NCI-H1048 (cell line): ENCODE measurements at places on chromosomes 5 and 9.

DNA sequence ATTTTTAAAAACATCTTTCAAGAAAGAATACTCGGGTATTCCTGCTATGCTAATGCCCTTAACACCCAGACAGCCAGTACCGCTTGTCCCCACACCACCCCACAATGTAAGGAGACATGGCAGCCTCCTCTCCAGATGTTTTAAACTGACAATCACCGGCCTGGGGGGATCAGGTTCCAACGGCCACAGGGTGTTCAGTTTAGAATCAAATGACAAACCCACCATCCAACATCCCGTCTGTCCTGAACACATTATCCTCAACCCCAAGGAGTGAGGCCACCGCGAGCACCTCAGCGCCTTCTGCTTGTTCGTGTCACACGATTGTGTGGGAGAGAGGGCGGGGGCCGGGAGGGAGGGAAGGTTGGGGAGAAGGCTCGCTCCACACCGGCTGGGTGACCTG, 152.8 kb downstream of the PAX5 start:
- no peak for DNase-seq

DNA sequence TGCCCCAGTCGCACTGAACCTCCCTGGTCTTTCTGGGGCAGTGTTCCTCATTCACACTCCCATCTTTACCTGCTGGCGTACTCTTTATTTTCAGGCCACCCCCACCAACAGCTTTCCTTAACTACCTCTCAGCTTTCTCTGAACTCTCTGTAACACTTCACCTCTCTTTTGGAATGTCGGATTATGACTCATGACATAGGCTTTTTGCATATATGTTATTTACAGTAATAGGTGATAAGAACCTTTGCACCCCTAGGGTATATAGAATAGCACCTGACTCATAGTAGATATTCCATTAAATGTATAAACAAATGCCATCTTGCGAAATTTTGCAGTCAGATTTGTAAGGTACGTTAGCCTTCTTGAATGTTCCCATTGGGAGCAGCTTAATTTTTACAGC, 52.9 kb upstream of the MIER3 start:
- DNase-seq: no peak

GRCh38 chr9:22401671-22402070, 45.0 kb upstream of the DMRTA1 start:
- DNase-seq: no peak

DNA sequence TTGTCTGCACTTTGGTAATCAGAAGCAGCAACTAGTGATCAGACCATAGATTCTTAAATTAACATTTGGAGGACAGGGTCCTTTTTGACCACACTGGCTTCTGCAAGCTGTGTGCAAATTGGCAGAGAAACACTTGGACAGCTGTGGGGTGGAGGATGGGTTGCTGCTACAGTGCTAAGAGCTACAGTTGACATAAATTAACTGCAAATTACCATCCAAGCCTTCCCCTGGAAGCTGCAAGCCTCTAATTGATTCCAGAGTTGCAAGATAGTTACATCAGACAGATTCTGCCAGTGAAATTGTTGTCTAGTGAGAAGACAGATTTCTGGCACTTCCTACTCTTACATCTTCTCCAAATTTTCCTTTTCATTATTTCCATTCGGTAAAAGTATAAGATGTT, 517.7 kb downstream of the DIRAS2 start:
- no peak for DNase-seq

GRCh38 chr5:111127453-111128195, 35.5 kb downstream of the WDR36 start:
- no peak for DNase-seq

DNA sequence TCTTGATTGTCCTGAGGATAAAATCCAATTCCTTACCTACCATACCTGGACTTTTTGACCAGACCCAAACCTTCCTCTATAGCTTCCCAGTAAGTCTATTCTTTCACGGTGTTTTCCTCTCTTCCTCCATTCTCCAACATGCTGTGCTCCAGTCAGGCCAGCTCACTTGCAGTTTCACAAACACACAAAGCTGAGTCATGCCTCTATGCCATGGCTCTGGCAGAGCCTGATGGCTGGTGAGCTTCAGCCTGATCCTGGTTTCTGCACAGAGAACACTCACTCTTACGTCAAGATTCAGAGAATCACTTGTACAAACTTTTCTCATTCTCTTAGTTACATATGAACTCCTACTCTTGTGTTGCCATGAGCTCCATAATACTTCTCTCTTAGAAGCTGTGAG, 27.7 kb upstream of the PAX5 start:
- DNase-seq: no peak

GRCh38 chr9:68974431-68974830, 39.5 kb downstream of the PRKACG start:
- DNase-seq: no peak

GRCh38 chr5:172686539-172687390, 45.7 kb downstream of the NEURL1B start:
- DNase-seq: no peak

DNA sequence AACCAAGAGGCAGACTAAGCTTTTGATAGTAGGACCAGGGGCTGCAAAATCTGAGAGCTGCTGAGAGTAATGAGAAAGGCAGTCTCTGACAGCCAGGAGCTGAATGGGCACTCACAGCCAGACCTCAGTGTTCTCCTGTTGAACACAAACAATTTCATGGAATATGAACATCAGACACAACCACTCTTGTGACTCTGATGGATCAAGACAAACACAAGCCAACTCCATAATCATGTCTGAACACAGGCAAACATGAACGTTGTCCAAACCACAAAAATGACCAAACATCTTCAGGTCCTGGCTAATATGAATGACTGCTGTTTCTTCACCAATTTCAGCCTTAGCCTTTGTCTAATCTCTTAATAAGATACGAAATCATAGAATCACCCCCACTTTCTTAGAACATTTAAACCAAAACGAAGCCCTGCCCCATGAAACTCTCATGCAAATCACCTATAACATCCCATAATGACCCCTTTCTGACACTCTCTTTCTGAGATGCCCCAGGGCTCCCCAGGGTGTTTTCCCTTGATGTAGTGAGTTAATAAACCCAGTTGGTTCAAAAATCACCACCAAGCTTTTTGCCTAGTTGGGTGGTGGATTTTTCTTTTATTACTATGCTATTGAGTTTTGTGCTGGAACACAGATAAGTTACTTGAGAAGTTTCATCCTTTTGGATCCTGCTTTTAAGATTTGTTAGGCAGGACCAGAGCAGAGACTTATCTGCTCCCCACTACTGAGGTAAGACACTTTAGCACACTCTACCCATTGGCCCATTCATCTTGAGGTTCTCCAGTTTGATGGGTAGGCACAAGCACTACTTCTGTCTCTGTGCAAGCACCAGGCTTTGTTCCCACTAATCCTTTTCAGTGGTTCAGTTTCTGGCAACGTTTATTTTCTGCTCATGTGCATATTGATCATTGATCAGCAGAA, 5.9 kb upstream of the ERAP2 start:
- no peak for DNase-seq

DNA sequence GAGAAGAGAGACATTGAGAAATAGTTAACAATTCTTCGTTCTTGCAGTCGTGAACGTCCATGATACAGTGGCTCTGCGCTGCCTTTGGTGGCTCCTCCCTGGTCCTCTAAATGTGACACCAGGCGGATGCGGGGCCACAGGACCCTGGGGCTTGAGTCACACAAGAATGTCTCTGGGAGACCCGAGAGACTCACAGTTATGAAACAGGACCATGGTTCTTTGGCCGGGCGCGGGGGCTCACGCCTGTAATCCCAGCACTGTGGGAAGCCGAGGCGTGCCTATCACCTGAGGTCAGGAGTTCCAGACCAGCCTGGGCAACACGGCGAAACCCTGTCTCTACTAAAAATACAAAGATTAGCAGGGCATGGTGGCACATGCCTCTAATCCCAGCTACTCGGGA, 767 bp upstream of the ZDHHC11 start:
- DNase-seq: no peak

DNA sequence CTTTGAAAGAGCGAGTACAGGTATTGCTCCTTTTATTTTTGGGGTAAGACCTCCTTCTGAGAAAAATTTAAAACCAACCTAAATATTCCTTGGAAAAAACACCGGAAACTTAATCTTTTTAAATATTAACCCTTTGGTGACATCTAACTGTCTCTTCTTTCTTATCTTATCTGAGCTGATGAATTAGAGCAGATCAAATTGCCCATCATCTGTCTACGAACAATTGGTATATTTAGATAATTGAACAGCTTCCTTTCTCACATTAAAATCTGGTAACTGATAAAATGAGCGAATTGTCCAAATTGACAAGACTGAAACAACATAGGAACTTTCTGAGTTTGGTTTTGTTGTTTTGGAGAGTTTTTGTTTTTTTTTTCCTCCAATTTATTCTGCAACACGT, 2.0 kb downstream of the ISL1 start:
- no peak for DNase-seq

GRCh38 chr5:63310644-63311043, 651.6 kb downstream of the HTR1A start:
- DNase-seq: no peak

DNA sequence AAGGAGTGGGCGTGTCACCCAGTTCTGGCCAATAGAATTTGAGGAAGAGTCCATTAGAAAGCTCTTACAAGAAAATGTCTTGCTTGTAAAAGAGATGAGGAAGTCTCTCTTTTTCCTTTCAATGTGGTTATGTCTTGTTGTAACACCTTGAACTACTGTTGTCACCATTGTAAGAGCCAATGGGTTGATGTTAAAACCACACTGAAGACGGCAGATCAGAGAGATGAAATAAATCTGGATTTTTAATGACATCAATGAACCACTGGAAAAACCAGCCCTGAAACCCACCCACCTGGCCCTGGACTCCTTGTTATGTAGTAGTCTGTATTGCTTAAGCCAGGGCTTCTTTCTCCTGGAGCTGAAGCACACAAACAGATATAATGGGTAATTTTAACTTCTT, 83.8 kb upstream of the ERCC6L2 start:
- DNase-seq: no peak

- no peak for DNase-seq
These were observed 237.3 kb downstream of the TMEM167A start for GRCh38 chr5:82839881-82840280.

DNA sequence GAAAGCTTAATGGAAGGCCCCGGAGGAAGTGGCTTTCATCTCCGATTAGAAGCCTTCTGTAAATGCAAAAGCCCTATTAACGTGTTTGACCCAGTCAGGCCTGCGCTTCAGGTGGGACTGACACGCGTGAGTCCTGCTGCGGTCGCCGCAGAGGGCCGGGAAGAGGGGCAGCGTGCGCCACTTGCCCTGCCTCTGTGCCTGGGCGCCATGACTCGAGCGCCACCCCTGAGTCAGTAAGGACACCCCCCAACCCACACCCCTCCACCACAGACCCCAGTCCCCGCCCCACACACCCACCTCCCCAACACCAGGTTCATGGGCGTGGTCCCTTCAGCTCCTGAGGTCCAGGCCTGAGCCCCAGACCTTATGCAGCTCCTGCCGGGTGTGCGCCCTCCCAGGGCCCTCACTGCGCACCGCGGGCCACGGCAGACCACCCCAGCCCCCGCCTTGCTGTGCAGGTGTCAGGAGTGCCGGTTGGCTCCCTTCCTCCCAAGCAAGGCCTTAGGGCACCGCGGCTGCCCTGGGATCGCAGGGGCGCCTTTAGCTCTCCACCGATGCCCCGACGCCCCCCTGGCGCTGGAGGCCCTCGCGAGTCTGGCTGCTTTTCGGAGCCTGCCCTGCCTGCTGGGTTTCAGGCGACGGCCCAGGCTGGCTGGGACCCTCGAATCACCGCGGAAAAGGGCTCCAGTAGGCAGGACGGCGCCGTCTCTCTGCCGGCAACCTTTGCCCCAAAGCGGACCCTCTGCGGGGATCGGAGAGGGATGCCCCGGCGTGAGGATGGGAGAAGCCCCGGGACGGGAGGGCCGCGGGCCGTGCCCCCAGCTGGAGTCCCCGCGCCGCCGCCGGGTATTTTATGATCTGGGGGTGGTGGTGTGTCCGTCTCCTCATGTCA, 625 bp upstream of the OLFM1 start:
- DNase-seq: no peak

DNA sequence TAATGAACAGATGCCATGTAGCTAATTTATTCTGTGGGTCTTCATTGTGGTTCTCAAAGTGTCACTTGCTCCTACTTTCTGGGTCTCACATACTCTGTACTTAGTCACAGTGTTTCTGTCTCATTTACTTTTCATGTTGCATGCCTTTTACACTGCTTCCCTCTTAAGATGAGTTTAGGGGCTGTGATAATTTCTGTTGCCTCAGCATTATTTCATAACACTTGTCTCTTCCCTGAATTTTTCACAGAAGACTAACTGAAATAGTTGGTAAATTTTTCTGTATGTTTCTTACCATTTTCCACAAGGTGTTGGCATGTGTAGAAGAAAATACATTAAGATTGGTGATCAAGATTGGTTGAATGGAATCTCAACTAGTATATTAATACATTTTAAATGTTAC, 59.6 kb downstream of the DENND4C start:
- DNase-seq: no peak

DNA sequence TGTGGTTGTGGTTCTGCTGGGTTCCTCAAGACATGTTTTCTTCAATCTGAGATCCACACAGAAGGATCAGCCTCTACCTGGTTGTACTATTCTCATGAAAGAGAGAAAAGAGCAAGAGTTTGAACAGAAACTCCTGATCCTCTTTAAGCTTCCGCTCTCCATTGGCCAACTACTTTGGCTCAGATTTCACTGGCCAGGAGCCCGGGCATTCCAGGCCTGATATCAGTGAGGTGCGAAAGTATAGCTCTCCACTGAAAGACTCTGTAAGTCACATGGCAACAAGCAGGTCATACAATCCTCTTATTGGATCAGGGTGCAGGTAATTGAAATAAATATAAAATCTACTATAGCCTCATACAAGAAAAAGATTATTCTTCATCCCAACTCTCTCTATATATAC, 920.5 kb downstream of the TLE4 start:
- DNase-seq: no peak

- no peak for DNase-seq
These were observed 533.3 kb downstream of the ACTL7B start for GRCh38 chr9:108322326-108323098.

DNA sequence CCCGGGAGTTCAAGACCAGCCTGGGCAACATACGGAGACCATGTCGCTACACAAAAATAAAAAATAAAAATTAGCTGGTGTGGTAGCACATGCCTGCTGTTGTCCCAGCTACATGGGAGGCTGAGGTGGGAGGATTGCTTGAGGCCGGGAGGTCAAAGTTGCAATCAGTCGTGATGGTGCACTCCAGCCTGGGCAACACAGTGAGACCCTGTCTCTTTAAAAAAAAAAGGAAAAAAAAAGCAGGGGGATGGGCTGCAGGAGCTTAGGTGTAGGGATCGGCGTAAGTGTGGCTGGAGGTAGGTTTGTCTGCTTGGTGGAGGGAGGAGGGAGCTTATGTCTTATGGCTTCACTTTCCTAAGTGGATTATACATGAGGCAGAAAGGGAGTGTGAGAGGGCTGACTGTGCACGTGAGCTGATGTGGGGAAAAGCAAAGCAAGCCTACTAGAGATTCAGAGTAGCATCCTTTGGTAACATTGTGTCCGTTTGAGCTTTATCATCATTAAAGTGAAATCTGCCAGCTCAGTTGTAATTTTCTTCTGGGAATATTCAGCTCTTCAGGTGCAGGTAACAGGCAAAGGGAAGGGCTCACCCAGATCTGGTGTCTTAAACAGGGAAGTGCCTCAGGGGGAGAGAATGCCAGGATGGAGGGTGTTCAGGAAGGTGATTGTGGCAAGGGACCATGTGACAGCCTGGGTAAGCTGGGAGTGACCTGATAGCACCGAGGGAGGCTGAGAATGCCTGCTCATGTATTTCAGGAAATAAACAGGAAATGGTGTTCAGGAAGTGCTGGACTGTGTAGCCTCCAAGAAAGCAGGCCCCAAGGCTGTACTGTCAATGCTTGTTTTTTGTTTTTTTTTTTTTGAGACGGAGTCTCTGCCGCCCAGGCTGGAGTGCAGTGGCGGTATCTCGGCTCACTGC, 17.6 kb upstream of the SETX start:
- DNase-seq: no peak

GRCh38 chr9:126702151-126703001, 88.6 kb downstream of the LMX1B start:
- no peak for DNase-seq
